ENCODE measurements at places on chromosomes 5 and 9.

DNA sequence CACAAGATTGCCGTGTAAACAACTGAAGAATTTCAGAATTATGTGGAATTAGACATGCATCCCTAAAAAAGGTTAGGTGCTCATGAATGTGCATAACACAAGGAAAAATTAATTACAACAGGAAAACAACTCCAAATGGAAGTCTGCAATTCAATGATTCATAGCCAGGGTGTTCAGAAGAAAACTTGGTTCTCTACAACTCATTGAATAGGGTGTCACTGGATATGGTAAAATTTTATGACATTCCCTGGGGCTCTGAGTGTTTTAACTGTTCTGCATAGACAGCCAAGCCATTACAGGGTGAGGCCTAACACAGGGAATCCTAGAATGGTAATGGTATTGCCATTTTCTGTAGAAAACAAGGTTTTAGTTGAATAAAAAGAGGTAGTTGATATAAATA lies 24.4 kb upstream of the ZSWIM6 start:
- DNase-seq, result no peak

DNA sequence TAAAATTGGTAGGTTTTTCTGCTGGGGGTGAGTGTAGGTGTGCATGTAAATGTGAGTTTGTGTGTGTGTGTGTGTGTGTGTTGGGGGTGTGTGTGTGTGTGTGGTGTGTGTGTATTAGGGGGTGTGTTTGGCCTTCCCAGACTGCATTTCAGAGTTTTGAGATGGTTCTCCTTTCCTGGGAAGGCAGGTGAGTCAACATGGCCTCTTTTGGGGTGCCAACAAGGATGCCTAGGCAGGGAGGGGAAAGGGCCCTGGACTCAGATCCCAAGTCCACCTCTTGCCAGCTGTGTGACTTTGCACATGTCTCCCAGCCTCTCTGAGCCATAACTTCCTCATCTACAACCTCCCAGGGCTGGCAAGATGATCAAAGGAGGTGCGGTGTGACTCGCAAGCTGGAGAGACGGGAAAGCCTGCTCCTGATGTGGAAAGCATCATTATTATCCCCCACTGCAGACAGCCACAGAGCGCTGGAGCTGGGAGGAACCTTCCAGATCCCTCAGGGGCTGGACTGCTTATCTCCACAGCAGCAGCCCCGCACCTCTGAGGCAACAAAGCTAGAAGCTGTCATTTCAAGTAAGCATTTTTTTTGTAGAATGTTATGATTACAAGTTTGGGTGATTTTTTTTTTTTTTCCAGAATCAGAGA lies 63.5 kb upstream of the TBC1D2 start:
- DNase-seq, result peak; percentile 86

GRCh38 chr5:97142521-97143254 lies at the start of gene LIX1:
TSS of gene LIX1 (minus strand) at chr5:97142611. CDS start at chr5:97142576, 35 bp downstream.
- peak; percentile 36 for DNase-seq

- DNase-seq, result peak; percentile 93
Observed at GRCh38 chr5:13591621-13592020, 352.9 kb downstream of the DNAH5 start.

DNA sequence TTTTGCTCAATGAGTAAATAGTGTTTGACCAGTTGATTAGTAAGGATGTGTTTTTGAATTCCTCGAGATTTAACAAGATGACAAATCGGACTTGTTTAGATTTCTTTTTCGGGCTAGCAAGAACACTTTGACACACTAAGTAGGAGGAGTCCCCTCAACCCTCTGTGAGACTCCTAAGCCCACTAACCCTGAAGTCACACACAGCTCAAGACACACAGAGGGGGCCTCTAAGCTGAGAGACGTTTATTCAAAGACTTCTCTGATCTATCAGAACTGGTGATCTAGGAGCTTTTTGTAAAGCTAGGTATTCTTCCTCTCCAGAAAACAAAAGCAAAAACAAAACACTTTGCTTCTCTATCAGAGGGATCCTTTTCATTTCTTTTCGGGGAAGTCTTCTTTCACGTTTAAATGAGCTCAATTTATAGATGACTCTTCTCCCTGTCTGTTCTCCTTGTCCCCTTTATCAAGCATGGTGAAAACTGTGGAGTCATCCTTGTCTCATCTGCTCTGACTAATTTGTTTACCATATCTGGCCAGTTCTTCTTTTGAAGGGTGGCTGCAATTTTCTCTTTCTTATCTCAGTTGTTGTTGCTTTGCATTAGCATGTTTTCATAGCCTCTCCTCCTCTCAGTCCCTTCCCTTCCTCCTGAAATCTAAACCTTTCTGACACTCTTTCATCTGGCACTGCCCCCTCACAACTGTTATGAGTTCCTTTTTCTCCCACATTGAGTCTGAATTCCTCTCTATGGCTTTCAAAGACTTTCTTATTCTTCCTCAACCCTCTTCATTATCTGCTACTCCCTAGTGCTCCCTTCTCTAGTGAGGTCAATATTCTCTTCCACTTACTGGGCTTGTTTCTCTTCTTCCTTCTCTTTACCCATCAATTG lies 68.5 kb upstream of the RAI14 start:
- peak; percentile 90 for DNase-seq

DNA sequence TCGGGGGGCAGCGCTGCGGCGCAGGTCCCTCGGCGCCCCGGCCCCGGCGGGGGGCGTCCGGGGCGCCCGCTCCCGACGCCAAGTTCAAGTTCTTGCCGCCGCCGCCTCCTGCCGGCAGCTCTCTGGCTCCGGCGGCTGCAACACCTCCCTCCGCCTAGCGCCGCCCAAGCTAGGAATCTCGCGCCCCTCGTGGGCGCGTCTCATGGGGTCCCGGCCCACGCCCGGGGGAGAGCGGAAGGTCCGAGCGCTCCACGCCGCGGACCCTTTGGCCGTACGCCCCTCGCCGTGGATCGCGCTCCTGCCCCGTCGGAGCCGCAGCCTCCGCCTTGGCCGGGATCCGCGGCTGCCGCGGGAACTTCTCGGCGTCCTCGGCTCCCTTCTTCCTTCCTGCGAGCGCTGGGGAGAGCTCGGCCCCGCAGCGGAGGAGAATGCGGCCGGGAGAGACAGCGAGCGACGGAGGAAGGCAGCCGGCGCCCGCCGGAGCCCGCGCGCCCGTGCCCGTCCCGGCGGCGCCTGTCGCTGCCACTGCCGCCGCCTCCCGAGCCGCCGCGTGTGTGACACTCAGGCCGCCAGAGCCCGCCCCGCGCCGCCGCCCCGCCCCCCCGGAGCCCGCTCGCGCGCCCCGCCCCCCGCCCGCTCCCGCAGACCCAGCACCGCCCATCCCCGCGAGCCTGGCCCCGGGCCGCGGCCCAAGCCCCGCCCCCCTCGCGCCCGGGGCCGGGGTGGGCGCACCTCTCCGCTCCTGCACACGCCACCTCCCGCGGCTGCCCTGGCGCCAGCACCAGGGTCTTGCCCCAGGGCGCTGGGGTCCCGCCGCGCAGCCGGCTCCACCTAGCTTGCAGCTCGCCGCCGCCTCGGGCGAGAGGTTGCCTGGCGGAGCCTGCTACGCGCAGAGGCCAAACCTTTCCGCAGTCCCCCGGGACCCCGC lies at the start of gene SHB:
Gene SHB, minus strand, starts transcription at position 527 of the 928 bp plus-strand sequence. CDS start 582 bp downstream, outside the sequence.
- DNase-seq, result peak; percentile 59

- DNase-seq, result peak; percentile 64
Observed at GRCh38 chr9:17280350-17281012, 145.6 kb downstream of the CNTLN start.

DNA sequence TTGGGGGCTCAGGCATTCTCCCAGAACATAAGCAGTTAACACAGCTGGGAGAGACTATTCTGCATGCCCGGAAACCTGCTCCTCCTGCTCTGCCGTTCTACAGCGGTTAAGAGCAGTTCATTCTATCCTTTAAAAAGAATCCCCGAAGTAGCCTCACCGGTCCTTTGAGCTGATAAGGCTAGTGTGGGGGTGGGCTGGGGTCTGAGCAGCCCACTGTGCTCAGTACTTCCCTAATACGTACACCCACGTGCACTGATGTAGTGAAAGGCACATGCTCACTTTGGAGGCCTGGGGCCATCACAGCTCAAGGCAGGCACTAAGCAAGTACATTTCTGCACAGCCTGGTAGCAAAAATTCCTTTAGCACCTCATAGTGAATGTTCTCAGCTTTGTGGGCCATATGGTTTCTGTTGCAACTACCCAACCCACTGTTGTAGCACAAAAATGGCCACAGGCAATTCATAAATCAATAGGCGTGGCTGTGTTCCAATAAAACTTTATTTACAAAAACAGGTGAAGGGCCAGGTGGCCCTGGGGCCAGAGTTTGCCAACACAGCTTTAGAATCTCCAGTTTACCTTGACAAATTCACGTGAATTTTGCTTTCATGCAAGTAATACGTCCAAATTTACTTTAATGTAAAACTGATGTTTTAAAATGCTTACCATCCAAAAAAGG lies 136.4 kb downstream of the ZNF354C start:
- DNase-seq, result no peak

DNA sequence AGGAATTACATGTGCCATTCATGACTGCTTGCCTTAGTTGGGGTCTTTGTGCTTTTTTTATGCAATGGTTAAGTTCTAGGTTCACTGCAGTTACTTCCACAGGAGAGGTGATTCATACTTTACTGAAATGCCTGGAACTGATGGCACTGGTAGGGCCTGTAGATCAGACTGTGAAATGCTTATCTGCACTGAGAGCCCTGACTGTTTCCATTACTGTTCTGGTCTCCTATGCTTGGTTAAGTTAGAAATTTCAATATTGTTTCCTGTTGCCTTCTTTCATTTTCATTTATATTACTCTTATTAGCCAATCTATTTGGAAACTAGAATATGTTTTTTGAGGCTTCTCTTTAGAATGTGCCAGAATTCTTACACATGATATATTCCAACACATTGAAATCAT lies 484.1 kb upstream of the SEMA6A start:
- no peak for DNase-seq

- DNase-seq, result no peak
Observed at GRCh38 chr9:127505396-127506116, 54.2 kb downstream of the LRSAM1 start.

- DNase-seq, result peak; percentile 36
Observed at GRCh38 chr5:80686757-80687156, 32.0 kb upstream of the DHFR start.

DNA sequence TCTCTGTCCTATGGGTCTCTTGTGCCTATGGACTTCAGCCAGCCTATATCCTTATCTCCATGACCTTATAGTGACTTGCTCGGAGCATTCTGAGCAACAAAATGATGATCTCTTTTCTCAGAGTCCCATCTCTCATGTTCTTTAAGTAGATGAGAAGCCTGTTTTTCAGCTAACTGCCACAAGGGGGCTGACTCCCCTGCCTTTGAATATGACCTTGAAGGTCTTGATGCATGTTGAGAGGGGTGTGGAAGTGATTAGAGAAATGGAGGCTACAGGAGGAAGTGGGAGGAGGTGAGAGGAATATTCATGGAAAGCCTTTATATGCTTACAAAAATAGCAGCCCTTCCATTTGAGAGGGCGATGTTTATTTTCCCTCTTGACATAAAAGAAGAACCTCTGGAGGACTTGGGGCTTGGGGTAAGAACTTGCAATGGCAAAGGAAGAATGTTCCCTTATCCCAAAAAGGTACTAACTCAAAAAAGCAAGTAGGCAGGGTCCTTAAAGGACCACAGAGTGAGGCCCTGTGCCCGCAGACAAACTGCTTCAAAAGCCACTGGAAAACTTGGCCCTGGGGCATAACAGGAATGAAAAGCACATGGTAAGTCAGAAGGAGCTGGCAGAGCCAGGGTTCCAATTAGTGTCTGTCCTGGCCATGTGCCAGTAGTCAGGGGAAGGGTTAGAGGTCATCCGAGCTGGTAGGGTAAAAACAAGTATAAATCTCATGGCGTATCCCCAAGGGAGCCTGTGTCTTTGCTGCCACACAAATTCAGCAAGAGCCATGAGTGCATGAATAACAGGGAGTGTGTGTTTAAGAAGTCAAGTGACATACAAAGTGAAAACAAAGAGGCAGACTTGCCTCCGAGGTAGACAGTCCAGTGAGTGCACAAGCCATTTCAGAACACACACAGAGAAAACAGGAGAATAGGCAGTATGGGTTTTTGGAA lies 39.1 kb downstream of the FGD3 start:
- DNase-seq, result no peak

DNA sequence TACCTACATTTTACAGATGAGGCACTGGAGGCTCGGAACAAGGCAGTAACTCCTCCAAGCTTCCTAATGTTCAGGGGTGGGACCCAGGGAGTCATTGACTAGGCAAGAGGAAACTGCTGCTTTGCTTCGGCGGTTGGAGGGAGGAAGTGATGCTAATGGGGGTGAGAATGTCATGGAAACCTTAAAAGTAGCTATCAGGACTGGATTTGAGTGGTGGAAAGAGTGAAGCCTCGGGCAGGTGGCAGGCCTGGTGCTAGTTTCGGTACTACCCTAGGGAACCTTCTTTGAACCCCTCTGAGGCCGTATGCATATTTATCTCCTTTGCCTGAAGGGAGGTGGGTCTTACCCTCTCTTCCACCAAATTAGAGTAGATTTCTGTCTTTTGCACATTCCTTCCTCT lies 1.6 kb downstream of the BSPRY start:
- no peak for DNase-seq

- DNase-seq, result peak; percentile 79
Observed at GRCh38 chr9:137000177-137000930, 4.0 kb upstream of the CLIC3 start.

DNA sequence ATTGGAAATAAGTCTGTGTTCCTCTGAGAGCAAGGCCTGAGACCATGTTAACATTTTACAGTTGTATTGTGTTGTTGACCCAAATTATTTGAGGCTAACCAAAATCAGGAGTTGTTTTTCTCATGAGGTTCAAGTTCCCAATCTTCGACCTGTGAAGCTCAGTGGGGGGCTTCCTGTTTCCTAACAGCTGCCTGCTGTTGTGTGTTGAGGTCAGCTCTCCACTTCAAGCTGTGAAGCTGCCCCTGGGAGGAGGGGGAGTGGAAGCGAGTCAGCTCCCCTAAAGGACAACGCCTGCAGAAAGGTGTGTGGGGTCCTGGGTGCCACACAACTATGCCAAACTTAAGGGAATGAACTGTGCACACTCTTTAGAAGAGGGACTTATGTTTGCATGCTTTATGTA lies 295.5 kb downstream of the IRX1 start:
- DNase-seq, result no peak

DNA sequence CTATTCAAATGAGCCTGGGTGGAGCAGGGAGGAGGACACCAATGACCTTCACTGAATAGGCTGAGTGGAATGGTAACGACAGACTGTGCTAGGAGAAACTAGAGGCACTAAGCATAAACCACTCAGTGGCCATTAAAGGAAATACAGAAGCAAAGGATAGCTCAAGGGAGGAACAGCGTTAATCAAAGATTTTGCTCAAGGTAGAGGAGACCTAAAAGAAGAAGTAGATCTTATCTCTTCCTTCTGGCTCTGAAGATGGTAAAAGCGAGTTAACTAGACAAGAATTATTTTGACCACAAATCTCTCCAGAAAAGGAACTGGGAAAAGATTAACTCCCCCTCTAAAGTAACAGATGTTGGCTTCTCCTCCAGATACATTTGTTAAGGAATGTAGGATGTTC lies 299.6 kb downstream of the EPB41L4A start:
- DNase-seq, result no peak

DNA sequence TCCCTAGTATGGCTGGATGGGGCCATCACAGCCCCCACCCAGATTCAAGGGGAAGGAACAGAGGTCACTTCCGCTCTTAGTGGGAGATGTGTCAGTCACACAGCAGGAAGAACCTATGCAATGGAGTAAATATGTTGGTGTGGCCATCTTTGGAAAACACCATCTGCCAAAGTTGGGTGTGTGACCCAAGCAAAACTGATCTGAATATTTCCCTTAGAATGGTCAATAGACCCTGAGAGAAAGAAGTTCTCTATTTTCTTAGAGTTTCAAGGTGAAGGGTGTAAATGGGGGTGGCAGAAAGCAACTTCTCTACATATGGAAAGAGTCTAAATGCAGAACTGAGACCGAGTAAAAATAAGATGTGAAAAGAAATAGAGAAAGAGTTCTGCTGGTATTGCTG lies 212.7 kb downstream of the ESM1 start:
- no peak for DNase-seq

All from IMR-90 (cell line).